ENCODE measurements at places on chromosomes 7 and 10. TPM values are rescaled to one million over a fixed set of nuclear protein-coding genes. Genes with fewer than 3 reads are reported as not detected.

The TBXAS1 gene
- total RNA-seq: 19.3 TPM

The AKR1C4 gene
- not detected for total RNA-seq

The VCL gene
- total RNA-seq: 97.2 TPM

The KIAA1549 gene
- total RNA-seq: 8.8 TPM

DNA sequence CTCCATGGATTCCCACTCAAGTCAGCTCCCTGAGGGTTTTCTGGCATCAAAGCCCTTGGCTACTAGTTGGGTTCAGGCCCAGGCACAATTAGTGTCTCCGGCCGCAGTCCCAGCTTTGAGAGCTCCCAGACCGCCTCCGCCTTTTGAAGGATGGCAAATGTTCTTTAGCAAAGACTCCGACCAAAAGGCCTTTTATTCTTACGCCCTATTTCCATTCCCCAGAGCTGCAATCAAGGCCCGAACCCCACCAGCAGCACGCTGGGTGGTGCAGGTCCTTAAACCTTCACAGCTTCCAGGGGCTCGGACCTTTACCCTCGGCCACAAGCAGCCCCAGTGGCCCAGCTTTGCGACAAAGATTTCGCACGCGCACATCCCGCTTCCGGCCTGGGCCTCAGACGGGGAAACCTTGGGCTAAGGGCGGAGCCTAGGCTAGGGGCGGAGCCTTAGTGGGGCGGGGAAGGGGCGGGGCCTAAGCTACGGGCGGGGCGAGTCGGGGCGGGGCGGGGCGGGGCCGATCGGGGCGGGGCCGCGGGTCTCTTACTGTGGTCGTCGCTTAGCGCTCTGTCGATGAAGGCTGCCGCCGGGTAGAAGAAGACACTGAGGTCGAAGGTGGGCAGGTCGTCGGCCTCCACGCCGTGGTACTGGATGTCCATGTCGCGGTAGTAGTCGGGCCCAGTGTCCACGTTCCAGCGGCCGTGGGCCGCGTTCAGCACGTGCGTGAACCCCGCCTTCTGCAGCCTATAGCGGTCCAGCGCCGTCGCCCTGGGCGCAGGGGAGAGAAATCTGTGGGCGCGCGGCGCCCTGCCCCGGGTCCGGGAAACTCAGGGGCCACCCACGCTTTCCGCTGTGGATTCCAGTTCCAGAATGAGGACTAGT is 68.0 kb upstream of the SAMD8 start:
- no peak overlapping the region for H3K4me3 ChIP-seq
- no peaks in the 10 kb centered on the region for H3K27me3 ChIP-seq
- H3K27ac ChIP-seq: no peak overlapping the region
- no peak for DNase-seq

DNA sequence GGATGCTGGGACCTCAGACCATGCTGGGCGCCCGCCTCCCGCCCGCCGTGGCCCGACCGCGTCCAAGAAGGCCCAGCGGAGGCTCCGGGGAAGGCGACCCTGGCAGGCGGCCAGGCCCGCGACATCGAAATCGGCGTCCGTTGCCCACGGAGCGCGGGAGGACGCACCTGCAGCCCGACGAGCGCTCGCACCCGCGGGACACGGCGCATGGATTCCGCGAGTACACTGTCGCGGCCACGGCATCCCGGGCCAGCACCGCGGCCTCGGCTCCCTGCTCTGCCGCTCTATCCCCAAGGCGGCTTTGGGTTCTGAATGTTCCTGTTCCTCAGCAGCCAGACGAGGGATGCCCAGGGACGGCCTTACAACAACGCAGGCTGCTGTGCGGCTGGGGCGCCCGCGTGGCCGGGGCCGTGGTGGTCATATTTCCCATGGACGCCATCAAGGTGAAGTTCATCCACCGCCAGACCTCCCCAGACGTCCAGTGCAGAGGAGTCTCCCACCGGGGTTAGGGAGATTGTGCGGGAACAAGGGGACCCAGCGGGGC is 67.5 kb upstream of the ZNF722 start:
- H3K27ac ChIP-seq: no peak overlapping the region
- no peaks in the 10 kb centered on the region for H3K4me1 ChIP-seq

- H3K27ac ChIP-seq: peak within 1 kb of the TSS; percentile 92
- no peaks in the 10 kb centered on the region for H3K27me3 ChIP-seq
- peak; percentile 99 for DNase-seq
- H3K4me3 ChIP-seq: peak within 1 kb of the TSS; percentile 92
- H3K4me1 ChIP-seq: peaks cover 2% of the 10 kb centered on the region
These were observed at the start of gene ADK for GRCh38 chr10:74150990-74151878. Gene ADK, plus strand, starts transcription at chr10:74151221. Its CDS starts 58 bp downstream, at chr10:74151279.

- no peaks in the 10 kb centered on the region for H3K36me3 ChIP-seq
- no peaks in the 10 kb centered on the region for H3K4me1 ChIP-seq
- H3K27me3 ChIP-seq: no peaks in the 10 kb centered on the region
- no peak overlapping the region for H3K4me3 ChIP-seq
These were observed 976.0 kb downstream of the DNAJB9 start for GRCh38 chr7:109545686-109546085.

GRCh38 chr7:78002021-78002420 is 203.4 kb downstream of the PHTF2 start:
- H3K4me1 ChIP-seq: no peaks in the 10 kb centered on the region
- no peaks in the 10 kb centered on the region for H3K27me3 ChIP-seq
- no peak for DNase-seq

GRCh38 chr7:18570441-18570840 is 74.9 kb downstream of the HDAC9 start:
- H3K4me3 ChIP-seq: no peak overlapping the region
- H3K27me3 ChIP-seq: no peaks in the 10 kb centered on the region
- no peaks in the 10 kb centered on the region for H3K4me1 ChIP-seq
- no peak for DNase-seq
- H3K27ac ChIP-seq: no peak overlapping the region
- no peaks in the 10 kb centered on the region for H3K36me3 ChIP-seq

DNA sequence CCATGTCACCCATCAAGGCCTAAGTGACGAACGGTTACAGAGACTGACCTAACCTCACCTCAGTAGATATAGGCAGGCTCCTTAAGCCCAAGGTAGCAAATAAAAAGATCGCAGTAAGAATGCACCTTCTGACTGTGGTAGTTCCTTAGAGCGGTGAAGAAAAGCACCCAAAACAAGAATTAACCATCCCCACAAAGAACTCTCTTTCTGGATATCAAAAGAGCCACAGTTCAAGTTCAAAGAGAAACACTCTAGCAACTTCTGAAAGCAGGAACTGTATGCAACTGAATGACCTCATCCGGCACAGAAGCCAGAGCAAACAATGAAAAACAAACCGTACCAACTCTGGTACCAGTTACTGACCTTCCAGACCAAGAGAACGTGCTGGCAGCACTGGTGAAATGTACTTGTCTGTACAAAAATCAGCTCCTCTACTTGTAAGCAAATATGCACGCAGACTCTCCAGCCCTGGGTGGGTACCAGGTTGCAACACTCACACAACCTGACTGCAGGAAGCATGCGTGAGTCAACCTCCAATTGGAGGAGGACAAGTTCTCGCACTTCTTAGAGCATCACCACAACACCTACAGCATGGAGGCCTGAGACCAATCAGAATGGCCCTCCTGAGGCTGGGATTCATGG is 202.7 kb downstream of the FAM107B start:
- peak overlapping the region; percentile 93 for H3K27ac ChIP-seq
- DNase-seq: peak; percentile 94
- H3K36me3 ChIP-seq: no peaks in the 10 kb centered on the region
- peaks cover 3% of the 10 kb centered on the region for H3K4me1 ChIP-seq
- H3K27me3 ChIP-seq: no peaks in the 10 kb centered on the region

DNA sequence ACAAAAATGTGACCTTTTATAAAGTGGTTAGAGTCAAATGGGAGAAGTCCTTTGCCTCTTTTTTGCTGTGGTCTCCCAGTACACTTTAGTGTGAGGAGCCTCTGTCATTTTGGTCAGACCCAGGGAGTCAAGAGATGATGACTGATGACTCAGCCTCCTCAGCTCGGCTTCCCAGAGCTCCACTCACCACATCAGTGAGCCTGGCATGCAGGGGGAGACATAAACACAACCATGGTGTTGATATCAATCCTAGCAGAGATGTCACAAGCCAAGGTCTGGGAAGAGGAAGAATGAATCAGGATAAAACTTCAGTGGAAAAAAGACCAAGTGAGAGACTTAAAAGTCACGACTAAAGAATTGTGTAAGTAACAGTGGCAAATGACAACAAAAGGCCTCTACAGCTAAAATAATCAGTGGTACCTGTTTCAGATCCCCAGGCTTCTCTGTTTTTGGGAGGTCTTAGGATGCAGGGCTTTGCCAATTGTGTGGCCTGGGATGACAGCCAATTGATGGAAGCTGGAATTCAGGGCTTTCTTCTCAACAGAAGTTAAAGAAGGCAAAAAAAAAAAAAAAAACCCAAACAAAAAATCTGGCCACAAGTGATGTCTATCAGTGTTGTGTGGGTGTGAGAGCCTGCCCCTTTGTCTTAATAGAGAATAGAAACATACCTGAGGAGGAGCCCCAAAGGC is 50.2 kb downstream of the TFAM start:
- H3K4me1 ChIP-seq: no peaks in the 10 kb centered on the region
- DNase-seq: no peak
- no peak overlapping the region for H3K4me3 ChIP-seq
- H3K36me3 ChIP-seq: no peaks in the 10 kb centered on the region
- no peak overlapping the region for H3K27ac ChIP-seq

- H3K4me1 ChIP-seq: no peaks in the 10 kb centered on the region
- H3K36me3 ChIP-seq: peaks cover 14% of the 10 kb centered on the region
These were observed 6.4 kb downstream of the ECHS1 start for GRCh38 chr10:133366751-133367150.

DNA sequence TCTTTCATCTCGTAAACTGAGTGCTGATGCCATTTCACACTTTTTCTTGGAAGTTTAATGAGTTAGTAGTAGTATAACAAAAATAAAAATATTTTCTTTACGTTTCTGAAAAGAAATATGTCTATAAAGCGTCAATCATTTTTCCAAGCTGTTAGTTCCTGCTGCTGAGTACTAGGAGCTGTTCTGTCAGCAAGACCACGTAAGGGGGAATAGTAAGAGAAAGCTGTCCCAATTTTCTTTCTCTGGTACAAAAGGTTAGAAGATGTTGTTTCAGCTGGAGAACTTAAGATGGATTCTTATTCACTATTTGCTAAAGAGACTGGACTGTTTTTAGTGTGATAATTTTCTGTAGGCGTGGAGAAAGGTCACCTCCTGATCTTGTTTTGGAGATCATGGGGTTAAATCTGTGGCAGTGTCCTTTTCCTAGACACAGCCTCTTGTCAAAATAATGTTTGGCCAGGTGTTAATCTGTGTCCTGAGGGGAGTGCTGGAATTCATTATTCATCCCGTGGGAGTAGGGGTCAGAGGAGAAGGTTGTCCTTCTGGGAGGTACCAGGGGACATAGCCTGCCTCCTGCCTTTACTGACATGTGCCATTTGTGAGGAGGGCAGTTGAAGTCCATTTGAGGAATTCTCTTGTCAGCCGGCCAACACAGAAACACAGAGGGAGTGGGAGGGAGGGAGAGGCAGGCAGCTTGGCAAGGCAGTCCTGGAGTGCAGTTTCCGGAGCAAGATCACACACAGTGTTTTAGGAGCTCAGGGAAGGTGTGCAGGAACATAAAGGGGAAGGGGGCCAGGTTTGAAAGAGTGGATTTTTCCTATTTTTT is 368.7 kb downstream of the AUTS2 start:
- no peak overlapping the region for H3K4me3 ChIP-seq
- H3K4me1 ChIP-seq: peaks cover 3% of the 10 kb centered on the region
- H3K36me3 ChIP-seq: no peaks in the 10 kb centered on the region
- DNase-seq: no peak
- no peaks in the 10 kb centered on the region for H3K27me3 ChIP-seq

GRCh38 chr10:11489591-11489990 is 121.9 kb downstream of the USP6NL start:
- H3K4me1 ChIP-seq: no peaks in the 10 kb centered on the region
- H3K27ac ChIP-seq: no peak overlapping the region

DNA sequence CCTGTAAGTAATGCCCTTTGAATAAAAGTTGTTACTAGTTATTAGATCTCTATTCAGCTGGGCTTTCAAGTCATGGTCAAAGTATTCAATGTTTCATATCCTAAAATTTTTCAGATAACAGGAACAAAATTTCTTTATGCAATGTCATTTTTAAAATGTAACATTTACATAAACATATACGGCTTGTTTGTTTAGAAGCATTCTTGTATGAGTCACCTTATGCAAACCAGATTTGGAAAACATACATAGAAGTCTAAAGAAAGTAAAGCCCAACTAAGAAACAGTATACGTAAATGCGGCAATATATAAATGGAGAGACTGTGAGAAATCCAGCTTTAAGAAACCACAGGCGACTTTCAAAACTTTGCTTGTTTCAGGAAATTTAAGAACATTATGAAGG is 10.5 kb downstream of the TMEM168 start:
- H3K27ac ChIP-seq: no peak overlapping the region
- H3K27me3 ChIP-seq: no peaks in the 10 kb centered on the region
- no peaks in the 10 kb centered on the region for H3K4me1 ChIP-seq

GRCh38 chr10:24209432-24209771 is 464 bp downstream of the KIAA1217 start:
- no peaks in the 10 kb centered on the region for H3K27me3 ChIP-seq
- DNase-seq: no peak
- H3K27ac ChIP-seq: peak overlapping the region; percentile 90
- H3K4me3 ChIP-seq: peak overlapping the region; percentile 48
- H3K4me1 ChIP-seq: peaks cover 12% of the 10 kb centered on the region

- H3K36me3 ChIP-seq: no peaks in the 10 kb centered on the region
- H3K27me3 ChIP-seq: no peaks in the 10 kb centered on the region
- DNase-seq: no peak
- H3K4me1 ChIP-seq: no peaks in the 10 kb centered on the region
- no peak overlapping the region for H3K27ac ChIP-seq
These were observed 7.2 kb downstream of the GCC1 start for GRCh38 chr7:127578036-127578684.

DNA sequence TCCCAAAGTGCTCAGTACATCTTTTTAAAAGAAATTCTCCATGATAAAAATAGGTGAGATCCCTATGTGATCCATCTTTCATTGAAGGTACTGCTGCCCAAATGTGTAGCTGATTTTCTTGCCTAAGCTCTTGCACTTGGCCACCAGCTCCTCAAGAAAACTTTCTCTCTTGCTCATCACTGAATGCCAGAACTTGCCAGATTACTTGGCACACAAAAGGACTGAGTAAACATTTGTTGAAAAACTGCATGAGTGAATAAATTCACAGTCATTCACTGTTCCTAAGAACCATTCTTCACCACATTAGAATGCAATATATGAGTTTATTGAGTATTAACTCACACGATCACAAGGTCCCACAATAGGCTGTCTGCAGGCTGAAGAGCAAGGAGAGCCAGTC is 99.9 kb downstream of the TRIL start:
- no peak overlapping the region for H3K27ac ChIP-seq
- no peaks in the 10 kb centered on the region for H3K27me3 ChIP-seq
- H3K4me3 ChIP-seq: no peak overlapping the region
- no peaks in the 10 kb centered on the region for H3K36me3 ChIP-seq
- no peak for DNase-seq

GRCh38 chr10:101535949-101536348 is 52.1 kb downstream of the POLL start:
- H3K27me3 ChIP-seq: no peaks in the 10 kb centered on the region
- no peak overlapping the region for H3K27ac ChIP-seq
- H3K4me1 ChIP-seq: no peaks in the 10 kb centered on the region
- no peak overlapping the region for H3K4me3 ChIP-seq
- DNase-seq: no peak

- DNase-seq: no peak
- no peak overlapping the region for H3K27ac ChIP-seq
- no peaks in the 10 kb centered on the region for H3K4me1 ChIP-seq
- no peaks in the 10 kb centered on the region for H3K27me3 ChIP-seq
These were observed 104.7 kb upstream of the PCDH15 start for GRCh38 chr10:54905578-54906192.
